Activated T-helper 17 cell treated with anti-CD3 and anti-CD28 coated beads, Interleukin-2, amount 50 U/mL, for 72 hours (primary cell): ENCODE measurements at places on chromosomes 2 and 18.

- no peak for ATAC-seq
These were observed 99.2 kb upstream of the PTPRM start for GRCh38 chr18:7467708-7468466.

DNA sequence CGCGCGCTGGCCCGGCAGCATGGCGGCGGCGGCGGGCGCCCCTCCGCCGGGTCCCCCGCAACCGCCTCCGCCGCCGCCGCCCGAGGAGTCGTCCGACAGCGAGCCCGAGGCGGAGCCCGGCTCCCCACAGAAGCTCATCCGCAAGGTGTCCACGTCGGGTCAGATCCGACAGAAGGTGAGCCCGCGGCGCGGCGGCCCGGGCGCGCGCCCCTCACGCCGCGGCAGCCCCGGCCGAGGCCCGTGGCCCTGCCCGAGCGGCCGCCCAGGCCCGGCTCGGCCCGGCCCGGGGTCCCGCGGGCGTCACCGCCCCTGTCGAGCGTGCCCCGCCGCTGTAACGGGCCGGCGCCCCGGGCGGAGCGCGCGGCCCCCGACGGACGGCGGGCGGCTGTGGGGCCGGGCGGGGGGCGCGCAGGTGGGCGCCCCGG lies 218 bp downstream of the DGKD start:
- ATAC-seq = peak; percentile 26

DNA sequence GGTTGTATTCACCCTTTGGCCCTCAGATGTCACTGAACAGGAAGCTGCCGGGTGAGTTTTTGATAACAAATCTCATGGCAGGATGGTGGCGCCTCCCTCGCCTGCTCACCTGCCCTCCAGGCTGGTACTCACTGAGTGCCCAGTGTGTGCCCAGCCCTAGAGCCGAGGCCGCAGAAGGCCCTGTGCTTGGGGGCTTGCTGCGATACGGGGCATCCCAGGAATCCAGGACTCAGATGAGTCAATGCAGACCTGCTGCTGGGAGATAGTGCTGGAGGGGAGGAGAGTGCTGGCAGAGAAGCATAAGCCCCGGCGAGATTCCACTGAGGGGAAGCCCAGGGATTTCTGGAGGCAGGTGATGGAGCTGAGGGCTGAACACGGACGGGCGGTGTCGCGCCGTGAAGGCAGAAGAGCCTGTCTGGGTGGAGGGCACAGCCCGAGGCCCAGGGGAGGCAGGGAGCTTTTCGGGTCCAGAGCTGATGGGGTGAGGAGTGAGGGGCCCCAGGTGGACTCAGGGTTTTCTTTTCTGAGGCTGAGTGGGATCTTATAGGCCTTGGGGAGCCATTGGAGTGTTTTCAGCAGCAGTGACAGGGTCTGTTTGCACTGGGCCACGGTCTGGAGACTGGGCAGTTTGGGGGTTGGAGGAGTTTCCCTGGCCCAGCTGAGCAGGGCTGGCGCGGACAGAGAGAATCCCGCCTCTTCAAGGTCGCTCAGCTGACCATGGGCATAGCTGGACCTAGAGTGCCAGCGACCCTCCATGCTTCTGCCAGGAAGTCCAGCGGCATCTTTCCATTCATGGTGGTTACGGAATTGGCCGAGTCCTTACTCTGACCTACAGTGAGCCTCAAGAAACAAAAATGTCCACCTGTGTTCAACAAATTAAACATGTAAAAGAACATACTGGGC lies 35.5 kb downstream of the LDLRAD4 start:
- ATAC-seq = no peak

GRCh38 chr2:168717790-168718502 lies 84.5 kb upstream of the NOSTRIN start:
- ATAC-seq = peak; percentile 96

GRCh38 chr2:201144101-201145051 lies 28.4 kb downstream of the CFLAR start:
- ATAC-seq = no peak

DNA sequence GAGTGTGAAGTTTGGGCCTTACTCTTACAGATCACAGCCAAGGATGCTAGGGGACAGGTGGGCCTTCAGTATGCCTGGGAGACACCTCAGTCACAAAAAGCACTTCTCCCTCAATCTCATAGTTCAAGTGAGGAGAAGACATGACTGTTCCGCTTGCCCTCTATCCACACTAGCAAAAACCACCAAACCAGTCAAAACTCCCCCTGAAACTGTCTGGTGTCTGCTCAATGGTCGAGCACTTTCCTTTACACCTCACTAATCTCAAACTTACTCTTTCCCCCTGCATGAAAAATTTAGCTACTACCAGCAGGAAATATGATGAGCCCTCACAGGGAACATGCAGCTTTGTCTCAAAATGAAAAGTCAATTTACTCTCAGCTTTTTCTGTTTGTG lies 232.2 kb downstream of the TRIB2 start:
- peak; percentile 90 for ATAC-seq

DNA sequence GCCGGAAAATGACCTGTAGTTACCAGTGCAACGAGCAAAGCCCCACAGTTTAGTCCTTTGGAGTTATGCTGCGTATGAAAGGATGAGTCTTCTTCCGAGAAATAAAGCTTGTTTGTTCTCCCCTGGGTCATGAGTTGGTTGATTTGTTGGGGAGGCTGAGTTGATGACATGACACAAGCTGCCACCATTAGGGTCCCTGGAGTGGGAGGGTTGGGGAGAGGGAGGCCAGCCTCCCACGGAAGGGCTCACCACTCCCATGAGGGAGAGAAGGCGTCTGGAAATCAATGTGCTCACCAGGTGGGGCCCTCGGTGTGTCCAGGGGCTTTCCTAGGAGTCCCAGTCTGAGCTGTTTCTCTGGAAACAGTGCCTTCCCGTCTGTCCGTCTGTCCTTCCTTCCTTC lies 7.4 kb upstream of the DGKD start:
- ATAC-seq = no peak

GRCh38 chr2:142989273-142990204 lies 112.1 kb downstream of the KYNU start:
- ATAC-seq = no peak

GRCh38 chr2:134014196-134014960 lies 239.5 kb upstream of the MGAT5 start:
- no peak for ATAC-seq

- peak; percentile 28 for ATAC-seq
These were observed 496.9 kb upstream of the VRK2 start for GRCh38 chr2:57549642-57550102.

DNA sequence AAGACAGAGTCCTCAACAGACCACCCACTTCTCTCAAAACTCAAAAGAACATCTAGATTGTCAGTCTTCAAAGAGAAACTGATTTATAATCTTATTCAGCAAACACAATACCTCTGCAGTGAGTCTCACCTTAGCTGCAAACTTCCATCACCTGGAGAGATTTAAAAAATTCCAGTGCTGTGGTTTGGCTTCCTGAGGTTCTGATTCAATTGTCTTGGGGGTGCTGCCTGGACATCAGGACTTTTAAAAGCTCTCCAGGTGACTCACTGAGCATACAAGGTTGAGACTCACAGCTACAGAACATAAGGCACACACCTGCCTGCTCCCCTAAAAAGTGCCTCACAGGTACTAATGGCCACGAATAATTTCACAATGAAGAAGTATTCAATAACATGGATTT lies 40.3 kb downstream of the RNF152 start:
- ATAC-seq = no peak

- ATAC-seq = no peak
These were observed 18.7 kb downstream of the EDAR start for GRCh38 chr2:108970369-108970768.

- ATAC-seq = no peak
These were observed 35.6 kb upstream of the BCL11A start for GRCh38 chr2:60589104-60589503.

DNA sequence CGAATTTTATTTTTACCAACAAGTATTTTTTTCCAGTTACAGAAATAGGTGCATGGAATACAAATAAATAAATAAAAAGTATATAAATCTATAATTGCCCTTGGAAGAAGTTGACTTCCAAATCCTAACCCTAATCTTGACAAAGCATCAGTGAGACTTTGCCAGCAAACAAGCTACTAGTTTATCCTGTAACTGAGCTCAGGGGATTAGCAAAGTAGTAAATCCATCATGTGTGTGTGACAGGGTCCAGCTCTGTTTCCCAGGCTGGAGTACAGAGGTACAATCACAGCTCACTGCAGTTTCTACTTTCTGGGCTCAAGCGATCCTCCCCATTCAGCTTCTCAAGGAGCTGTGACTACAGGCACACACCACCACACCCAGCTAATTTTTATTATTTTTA lies 948.0 kb upstream of the CNTNAP5 start:
- ATAC-seq = no peak

DNA sequence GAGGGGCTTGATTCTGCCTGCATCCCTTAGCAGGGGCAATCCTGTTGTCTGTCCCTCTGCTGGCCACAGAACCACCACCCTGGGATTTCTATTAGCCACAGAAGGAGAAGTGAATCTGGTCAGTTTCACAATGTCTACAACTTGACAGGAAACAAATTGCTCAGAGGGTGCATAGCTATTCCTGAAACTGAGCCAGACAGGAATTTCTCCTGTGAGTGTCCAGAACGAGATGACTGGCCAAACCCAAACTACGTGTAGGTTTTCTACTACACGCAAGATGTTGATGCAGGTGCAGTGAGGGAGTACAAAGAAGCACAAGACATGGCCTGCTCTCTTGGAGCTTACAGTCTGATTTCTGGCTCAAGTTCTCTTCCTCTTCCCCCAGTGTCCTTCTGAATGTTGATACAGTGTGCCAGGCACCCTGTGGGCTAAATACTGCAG lies 201.9 kb downstream of the CLIP4 start:
- ATAC-seq = peak; percentile 19

- ATAC-seq = no peak
These were observed 273.3 kb upstream of the ERBB4 start for GRCh38 chr2:212811921-212812320.

DNA sequence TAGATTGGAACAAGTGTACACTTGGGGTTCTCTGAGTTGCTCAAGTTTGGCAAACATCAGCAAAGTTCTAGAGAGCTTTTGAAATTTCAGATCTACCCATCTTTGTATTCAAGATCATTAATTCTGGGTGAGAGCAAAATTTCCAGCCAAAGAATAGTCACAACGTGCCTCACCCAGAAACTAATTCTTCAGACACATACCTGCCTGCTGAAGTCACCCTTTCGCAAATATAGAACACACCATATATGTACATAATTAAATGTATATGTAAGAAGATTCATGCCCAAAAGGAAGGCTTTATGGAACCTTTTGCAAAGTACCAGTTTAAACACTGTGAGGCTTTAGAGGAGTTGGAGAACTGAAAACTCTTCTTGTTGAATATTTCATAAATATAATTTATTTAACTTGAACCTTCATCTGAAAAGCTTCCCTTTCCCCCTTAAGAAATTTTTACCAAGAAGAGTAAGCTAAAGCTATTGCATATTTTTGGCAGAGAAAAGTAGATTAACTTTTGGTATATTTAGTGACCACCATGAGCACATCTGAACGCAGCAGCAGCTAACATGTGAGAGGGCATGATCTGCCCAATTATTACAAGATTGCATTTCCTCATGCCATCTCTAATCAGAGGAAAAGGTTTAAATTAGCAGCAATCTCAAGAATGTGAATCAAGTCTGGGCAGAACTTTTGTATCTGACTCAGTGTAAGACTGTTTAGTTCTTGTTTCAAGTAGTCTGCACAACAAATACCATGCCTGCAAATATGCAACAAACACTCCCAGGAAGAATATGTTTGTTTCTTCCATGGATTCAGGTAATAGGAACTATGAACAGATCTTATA lies 8.2 kb downstream of the RND3 start:
- ATAC-seq = no peak

DNA sequence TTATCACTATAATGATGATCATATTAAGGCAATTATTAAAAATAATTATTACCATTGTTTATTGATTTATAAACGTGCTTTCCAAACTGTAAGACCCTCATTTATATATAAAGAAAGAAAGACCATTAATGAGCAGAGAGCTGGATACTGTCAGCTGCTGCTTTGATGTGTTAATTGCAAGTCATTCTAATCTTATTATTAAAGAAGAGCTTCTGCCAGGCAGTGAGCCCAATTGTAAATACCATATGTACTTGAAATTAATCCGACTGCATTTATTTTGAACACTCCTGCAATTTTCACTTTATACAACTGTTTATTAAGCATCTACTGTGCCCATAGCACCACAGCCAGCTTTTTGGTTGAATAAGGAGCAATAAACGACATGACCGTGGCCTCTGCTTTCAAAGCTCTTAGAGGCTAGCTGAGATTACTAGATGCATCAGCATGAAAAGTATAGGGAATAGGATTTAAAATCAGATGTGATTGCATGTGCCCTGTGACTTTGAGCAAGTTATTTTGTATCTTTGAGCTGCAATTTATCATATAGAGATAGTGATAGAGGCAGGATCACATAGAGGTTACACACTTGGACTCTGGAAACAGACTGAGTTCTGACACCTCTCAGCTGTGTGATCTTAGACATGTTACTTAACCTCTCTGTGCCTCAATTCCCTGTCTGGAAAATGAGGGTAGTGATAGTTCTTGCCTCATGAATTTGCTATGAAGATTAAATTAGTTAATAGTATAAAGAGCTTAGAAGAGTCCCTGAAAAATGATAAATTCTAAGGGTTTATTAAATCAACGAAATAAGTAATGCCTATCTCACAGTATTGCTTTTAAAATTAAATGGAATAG lies 83.4 kb downstream of the MYCN start:
- ATAC-seq = no peak

GRCh38 chr2:161857920-161858319 lies 216.1 kb downstream of the DPP4 start:
- ATAC-seq = peak; percentile 99

GRCh38 chr2:1561811-1562421 lies 148.7 kb downstream of the TPO start:
- ATAC-seq = no peak

DNA sequence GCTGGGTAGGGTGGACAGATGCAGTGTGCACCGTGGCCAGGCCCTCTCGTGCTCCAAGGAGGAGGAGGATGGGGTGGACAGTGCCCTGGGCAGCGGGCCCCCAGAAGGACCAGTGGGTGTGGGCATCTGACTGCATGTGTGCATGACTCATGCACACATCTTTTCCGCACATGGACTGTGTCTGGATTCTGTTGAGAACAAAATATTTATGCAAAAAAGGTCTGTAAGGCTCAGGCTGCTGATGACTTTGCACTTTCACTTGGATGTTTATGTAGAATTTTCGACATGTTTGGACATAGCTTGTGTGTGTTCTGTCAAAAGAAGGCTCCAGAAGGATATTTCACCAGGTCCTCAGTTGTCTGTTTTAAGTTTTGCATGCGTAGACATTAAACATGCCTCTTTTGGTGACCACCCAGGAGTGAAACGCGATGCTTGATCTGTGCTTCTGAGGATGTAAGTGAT lies 45.6 kb downstream of the MTCL1 start:
- no peak for ATAC-seq

- no peak for ATAC-seq
These were observed 275.3 kb upstream of the UBE2E3 start for GRCh38 chr2:180705122-180705521.
